ENCODE measurements at places on chromosomes 1 and 21.

GRCh38 chr1:228013131-228013934 is 6.5 kb downstream of the WNT3A start:
- DNase-seq: no peak

- DNase-seq: no peak
These were observed 38.3 kb downstream of the CAMSAP2 start for GRCh38 chr1:200776949-200777348.

GRCh38 chr1:10830961-10831668 is 34.7 kb upstream of the CASZ1 start:
- no peak for DNase-seq

DNA sequence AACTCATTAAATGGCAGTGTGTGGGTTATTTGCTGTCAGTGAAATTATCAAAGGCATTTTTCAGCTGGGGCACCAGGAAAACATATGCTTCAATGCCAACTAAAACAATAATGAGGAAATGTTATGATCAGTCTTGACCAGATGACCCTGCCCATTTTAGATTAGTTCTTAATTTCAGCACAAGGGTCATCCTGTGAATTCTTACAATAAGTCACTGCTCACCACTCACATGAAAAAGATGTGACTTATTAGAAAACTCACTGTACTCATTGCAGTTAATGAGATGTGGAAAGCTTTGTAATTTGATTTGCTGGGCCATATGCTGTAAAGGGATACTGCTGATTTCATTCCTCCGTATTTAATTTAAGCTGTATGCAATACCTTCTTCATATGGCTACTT is 178.5 kb upstream of the LMO4 start:
- DNase-seq: no peak

GRCh38 chr1:8856689-8857412 is 21.6 kb downstream of the ENO1 start:
- DNase-seq: no peak

DNA sequence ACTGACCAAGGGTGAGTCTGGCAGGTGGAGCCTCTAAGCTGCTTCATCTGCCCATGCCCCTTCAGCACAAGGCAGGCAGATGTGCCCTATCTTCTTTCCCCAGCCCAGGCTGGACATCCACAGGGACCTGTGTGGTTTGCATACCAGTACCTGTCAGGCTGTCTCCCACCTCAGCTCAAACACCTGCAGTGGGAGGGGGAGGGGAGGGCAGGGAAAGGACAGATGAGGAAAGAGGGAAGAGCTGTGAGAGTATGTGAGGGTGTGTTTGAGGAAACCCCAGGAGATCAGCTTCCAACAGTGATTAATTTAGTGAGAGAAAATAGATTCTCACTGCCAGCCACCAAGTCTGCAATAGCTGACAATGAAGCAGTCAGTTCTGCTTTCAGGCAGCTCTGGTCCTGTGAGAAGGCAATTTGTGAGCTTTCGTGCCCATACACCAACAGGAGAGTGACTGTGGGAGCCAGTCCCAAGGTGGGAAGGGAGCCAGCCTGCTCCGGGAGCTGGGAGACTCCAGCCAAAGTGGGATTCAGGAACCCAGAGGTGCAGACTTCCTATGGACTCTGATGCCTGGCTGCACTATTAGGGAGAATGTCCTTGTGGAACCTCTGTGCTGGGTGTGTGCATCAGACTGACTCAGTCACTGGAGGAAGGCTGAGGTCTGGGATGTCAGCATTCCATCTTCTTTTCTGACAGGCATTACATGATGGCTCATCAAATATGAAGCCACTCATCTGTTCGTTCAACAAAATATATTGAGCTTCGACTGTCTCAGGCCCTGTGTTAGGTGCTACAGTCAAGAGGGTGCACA is 59.7 kb downstream of the TNR start:
- DNase-seq: no peak

- no peak for DNase-seq
These were observed 79.5 kb downstream of the SMYD3 start for GRCh38 chr1:246427611-246428010.

- no peak for DNase-seq
These were observed 105.4 kb downstream of the KCTD3 start for GRCh38 chr1:215672482-215672881.

- DNase-seq: no peak
These were observed 237.3 kb downstream of the S1PR1 start for GRCh38 chr1:101474039-101474665.

DNA sequence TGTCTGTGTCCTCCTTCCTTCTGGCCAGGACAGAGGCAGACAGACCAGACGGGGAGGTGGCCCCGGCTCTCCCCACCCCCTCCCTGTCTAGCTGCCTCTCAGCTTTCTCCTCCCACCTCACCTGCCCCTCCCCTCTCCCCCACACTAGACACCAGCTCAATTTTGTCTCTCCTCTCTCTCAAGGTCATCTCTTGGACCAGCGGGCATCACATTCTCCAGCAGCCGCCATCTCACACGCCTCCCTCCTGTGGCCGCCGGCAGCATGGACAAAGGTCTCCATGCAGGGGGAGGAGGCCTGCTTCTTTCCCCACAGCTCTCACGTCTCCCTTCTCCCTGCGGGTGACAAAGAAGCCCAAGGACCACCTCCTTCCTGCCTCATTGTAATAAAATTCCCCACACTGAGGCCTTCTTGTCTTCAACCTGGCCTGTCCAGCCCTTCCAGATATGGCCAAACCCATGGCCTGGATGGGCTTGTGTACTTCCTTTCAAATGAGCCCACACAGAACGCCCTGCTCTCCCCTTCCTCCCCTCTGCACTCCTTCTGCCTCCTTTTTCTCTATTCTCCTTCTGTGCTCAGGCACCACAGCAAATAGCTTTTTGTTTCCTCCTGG is 14.6 kb downstream of the OPTC start:
- DNase-seq: no peak

GRCh38 chr21:46161633-46162592 is 6.5 kb upstream of the FTCD start:
- DNase-seq: no peak

DNA sequence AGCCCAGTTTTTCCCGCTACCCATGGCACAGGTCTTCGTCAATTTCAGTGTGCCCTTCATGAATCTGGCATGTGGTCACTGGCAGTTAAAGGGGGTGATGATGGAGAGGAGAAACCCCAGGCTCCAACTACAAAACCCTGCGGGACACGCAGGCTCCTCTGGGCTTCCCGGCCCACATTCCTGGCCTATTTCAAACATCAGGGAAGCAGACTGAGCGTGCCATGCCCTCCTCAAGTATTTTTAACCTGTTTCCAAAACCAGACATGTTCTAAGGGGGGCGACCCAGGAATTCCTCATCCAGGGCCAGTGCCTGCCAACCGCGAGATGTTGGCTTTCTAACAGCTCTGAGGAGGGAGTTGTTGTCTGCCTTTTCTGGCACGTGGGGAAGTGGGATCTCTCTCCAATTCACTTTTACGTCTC is 85.1 kb downstream of the CAPZB start:
- no peak for DNase-seq

GRCh38 chr1:245332513-245332912 is 177.7 kb downstream of the KIF26B start:
- no peak for DNase-seq

DNA sequence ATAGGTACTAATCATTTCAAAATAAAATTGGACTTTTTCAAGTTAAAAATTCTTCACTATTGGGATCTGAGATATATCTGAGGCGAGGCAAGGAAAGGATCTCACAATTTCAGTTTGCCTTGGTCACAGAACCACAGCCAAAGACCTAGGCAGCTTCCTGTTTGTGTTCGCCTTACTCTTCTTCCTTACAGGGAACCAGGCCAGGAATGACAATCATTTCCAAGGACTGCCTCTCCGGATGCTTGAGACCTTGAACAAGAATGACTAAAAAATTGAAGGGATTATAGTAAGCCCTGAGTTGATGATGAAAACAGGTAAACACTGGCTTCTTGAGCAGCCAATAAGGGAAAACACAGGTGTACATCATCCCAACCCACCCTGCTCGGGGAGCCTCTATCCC is 35.2 kb upstream of the SERBP1 start:
- DNase-seq: no peak

GRCh38 chr1:75328691-75329090 is 194.5 kb downstream of the LHX8 start:
- no peak for DNase-seq

- no peak for DNase-seq
These were observed 3.1 kb upstream of the PLA2G2E start for GRCh38 chr1:19926296-19927129.

DNA sequence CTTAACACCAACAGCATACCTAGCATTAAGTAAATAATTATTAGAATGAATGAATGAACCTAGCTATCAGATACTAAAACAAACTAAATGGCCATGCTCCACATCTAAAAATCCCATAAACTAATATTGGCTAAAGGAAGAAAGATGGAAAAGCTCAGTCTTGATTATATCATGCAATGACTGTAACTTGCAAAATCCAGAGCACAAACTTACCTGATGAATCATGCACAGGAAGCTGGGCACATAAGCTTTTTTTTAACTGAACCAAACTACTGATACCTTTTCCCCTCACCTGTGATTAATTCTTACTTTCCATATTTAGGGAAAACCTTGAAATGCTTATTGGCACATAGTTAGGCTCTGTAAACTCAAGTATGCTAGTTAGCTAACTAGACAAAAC is 70.2 kb downstream of the KIF14 start:
- no peak for DNase-seq

GRCh38 chr21:43361127-43361492 is 65.8 kb downstream of the SIK1 start:
- no peak for DNase-seq

- DNase-seq: peak; percentile 29
These were observed 36.3 kb upstream of the PCBP3 start for GRCh38 chr21:45607021-45607908.

DNA sequence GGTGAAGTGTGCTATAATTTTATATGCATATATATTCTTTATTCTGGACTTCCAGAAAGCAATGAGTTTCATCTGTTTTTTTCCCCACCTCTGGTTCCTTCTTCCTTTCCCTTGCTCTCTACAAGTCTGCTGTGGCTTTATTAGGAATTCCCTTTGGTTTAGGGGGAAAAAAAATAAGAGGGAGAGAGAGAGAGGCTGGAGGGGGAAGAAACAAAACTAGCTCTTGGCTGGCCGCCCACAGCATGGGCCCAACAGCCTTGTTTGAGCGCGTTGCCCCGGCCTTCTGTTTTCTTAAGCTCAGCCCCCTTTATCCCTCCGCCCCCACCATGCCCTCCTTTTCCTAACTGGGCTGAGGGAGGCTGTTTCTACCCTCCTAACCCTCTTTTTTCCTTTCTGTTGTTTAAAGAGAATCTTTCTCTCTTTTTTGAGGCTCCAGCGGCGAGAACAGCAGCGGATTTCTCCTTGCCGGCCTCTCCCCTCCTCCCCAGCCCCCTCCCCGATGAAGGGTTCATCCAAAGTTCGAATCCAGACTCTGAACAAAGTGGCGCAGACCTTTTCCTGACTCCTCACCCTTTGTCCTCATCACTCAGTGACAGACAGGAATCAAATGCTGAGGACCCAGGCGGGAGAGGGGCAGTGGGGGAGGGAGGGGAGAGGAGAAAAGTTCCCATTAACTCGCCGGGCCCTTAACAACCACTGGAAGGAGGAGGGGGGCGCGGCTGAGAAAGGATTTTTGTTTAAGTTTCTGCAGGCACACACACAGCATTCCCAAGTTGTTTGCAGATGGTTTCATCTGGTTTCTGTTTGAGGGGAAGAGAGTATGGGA is 29.7 kb downstream of the PBX1 start:
- DNase-seq: no peak

DNA sequence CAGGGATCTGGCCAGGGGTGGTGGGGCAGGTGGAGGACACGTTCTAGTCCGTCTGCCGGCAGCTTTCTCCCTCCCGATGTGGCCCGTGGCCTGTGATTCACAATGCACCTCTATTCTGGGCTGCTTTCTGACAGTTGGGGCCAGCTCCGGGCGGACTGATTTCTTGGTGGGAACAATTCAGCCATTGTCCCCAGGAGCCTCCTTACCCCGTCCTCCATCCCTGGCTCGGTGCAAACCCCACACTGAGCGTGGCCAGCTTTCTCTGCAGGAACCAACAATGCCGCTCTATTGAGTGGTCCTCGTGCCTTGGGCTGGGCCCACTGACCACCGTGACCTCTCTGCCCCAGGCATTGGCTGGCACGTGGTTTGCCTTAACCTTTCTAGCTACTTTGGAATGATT is 29.7 kb downstream of the PADI2 start:
- no peak for DNase-seq

DNA sequence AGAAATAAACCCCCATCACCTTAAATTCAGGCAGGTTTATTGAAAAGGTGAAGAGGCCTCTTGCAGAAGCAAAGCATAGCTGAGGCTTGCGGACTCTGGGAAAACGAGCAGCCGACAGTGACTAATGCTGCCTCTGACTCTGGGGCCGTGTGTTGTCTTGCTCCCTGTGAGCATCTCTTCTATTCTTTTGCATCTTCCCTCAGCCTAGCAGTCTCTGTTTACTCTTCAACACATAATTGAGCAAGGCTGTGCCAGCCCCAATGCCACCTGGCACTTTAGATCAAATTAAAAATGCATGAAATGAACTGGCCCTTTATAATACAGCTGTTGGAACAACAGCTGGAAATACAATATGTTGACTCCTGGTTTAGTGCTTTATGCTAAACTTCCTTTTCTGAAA is 18.4 kb upstream of the REG4 start:
- no peak for DNase-seq

DNA sequence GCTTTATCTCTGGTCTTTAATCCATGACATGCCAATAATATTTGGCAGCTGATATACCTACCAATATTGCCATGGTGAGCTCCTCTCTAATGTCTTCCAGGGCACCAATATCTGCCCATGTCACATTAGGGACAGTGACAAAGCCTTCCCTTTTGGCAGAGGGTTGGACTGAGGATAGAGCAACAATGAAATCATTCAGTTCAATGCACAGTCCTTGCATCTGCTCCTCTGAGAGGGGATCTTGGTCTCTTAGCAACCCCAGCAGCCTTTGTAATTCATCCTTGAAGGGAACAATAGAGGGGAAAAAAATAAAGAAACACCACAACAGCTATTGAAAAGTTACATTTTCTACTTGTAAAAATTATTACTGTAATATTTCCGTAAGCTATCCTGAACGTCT is 42.3 kb downstream of the NVL start:
- no peak for DNase-seq
